ENCODE measurements at places on chromosomes 3 and 15. TPM values are rescaled to one million over a fixed set of nuclear protein-coding genes. Genes with fewer than 3 reads are reported as not detected.

- no peak for DNase-seq
These were observed 30.1 kb upstream of the NANOGP8 start for GRCh38 chr15:35115155-35115725.

- no peak for DNase-seq
These were observed 20.0 kb downstream of the CBLB start for GRCh38 chr3:105848821-105849220.

GRCh38 chr15:43243020-43243645 lies 22.3 kb upstream of the EPB42 start:
- DNase-seq: no peak

DNA sequence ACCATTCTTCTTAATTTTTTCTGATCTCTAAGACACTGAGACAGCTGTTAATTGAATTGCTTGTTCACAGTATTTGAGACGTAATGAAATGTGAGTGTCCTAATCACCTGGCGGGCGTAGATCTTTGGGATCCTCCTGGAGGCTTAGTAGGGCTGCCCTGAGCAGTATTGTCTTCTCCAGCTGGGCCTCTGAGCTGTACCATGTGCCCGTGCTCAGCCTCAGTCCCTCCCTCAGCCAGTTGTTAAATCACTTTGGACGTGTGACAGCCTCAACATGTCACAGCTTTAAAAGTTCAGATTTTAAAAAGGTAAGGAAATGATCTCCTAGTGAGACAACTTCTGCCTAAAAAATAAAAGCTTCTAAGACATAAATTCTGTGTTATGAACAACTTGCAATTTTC lies 35.5 kb downstream of the IGF1R start:
- no peak for DNase-seq

GRCh38 chr15:89395461-89395871 lies 60.8 kb upstream of the POLG start:
- DNase-seq: no peak

DNA sequence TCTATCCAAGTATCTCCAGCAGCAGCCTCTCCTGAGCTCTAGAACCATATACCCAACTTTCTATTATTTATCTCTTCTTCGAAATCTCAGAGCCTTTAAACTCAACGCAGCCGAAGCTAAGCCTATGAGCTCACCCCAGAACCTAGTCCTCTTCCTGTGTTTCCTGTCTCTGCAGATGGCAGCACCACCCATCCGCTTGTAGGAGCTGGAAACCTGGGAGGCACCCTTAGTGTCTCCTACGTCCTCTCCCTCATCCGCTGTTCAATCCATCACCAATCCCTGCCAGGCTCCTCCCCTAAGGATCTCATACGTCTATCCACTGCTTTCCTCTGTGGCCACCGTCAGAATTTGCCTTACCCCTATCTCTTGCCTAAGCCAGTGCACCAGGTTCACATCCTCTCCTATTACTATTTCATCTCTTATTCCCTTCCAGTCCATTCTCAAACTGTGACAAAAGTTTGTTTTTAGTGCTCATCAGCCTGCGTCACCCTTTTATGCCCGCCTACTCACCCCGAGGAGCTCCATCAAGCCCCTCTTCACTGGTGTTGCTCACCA lies 9.6 kb downstream of the VGLL4 start:
- DNase-seq: no peak

DNA sequence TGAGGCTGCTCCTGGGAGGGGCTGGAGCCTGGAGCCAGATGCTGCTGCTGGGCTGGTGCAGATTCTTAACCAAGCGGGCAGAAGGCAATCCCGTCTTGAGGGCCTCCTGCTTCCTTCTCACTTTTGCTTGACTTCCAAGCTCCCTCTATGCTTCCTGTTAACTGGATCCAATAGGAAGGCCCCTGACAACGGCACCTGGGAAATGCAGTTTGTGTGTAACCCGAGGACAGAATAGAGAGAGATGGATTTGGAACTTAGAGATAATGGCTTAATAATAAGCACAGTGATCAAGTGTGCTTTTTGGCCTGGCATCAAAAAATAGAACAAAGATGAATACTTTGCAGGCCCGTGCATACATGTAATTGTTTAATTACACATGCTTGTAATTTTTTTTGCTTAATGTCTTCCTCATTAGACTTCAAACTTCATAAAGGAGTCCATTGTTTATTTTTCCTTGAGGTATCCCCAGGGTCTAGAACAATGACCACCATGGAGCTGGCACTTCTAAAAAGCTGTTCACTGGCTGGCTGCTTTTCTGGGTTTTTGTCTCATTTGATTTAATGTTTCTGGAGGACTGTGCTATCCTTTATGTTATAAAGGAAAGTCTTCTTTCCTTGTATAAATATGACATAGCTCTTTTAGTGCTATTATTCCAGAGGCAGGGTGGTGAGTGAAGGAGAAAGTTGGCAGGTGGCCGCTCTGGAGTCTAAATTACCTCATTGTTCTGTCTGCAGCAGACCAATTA lies 63.3 kb upstream of the MITF start:
- DNase-seq: no peak

- DNase-seq: no peak
These were observed 52.9 kb downstream of the KLF13 start for GRCh38 chr15:31379577-31379976.

GRCh38 chr3:83500422-83500821 lies 1458.4 kb upstream of the CADM2 start:
- no peak for DNase-seq

DNA sequence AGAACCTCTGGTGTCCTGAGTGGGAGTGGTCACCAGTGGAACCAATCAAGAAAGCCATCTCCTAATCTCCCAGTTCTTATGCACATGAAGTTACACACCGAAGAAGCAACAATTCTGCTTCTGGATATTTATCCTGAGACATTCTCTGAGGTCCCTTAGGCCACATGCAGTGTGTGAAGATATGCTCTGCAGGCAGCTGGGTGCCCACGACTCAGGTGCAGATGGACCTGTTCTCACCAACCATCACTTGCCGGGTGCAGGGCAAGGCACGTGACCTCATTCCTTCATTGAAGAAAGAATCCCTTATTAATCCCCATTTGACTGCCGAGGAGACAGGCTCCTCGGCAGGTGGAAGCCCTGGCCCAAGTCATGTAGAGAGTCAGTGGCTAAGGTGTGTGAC lies 79.8 kb downstream of the WNT7A start:
- DNase-seq: no peak

GRCh38 chr3:194285024-194285849 lies 65.9 kb downstream of the CPN2 start:
- DNase-seq: no peak

DNA sequence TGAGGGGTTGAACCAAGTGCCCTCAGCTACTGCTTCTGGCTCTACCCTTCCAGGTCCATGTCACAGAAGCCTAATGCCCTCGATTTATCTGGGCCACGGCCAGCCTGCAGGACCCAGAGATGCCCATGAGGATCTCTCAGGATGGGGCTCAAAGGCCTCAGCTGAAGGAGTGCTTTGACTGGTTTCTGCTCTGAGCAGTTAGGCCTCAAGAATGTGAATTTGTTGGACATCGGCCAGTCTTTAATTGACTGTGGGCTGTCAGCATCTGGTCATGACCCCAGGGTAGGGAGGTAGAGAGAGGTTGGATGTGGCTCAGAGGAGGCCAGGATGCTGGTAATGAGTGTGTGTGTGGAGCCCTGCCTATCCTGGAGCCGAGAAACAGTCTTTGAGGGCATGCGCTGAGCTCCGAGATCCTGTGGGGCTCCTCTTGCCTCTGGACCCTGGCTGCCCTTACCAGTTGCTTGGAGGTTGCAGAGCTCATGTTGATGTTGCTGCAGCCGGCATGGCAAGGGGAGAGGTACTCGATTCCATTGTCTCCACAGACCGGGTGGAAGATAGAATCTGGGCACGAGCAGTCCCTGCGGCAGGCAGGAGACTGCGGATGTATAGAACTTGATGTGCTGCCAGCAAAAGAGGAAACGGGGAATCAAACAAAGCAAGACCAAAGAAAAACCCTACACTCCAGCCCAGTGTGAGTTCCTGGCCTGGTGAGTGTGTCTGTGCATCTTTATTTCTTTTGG lies 49.1 kb upstream of the RAB6B start:
- no peak for DNase-seq

GRCh38 chr3:32373844-32374243 lies 17.8 kb upstream of the CMTM7 start:
- DNase-seq: no peak

- no peak for DNase-seq
These were observed 71.1 kb downstream of the DNAJB8 start for GRCh38 chr3:128395500-128396162.

DNA sequence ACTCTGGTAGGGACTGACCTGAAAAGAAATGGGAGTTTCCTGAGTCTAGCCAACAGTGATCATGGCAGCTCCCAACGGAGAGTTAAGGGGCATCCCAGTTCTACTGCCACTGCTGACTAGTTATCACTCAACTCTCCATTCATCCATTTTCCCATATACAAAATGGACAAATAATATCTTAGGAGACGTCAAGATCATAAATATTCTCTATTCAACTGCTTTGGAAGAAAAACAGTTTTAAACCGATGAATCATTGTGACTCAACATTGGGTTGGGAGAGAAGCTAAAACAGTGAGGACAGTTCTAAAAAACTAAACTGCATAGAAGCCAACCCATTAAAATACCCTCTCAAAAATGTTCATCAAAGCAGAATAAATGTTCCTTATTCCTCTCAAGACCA lies 57.6 kb upstream of the CHRM5 start:
- no peak for DNase-seq

DNA sequence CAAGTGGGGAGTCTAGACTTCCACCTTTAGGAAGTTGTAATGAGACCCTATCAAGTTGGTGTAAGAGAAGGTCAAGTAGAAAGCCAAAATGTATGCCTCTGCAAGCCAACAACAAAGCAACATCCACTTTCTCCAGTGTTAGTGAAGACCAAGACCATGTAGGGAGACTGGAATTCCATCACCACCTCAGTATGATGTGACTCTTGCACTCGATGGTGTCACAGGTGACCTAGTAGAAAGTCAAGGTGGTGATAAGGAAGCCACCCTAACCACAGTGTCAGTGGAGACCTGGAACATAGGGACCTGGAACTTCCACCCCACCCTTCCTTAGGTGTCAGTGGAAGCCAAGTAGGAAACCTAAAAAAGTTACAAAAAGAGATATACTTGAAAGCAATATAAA lies 278.1 kb upstream of the KCNMB2 start:
- no peak for DNase-seq

DNA sequence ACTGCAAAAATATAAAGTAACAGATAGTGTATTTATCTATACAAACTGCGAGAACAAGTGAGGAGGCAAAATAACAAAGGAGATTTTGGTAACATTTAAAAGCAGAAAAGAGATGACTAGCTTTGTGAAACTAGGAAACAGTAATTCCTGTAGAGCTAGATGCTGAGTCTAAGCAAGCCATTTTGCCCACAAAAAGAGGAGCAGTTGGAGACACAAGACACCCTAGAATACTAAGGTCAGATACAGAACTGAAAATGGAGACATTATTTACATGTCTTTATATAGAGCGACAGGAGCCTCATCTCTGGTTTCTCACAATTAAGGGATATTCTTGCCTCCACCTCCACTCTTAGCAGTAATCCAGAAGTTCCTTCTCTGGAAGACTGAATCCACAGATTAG lies 732.4 kb upstream of the GBE1 start:
- DNase-seq: no peak

GRCh38 chr3:177320765-177321247 lies 123.5 kb upstream of the TBL1XR1 start:
- no peak for DNase-seq

DNA sequence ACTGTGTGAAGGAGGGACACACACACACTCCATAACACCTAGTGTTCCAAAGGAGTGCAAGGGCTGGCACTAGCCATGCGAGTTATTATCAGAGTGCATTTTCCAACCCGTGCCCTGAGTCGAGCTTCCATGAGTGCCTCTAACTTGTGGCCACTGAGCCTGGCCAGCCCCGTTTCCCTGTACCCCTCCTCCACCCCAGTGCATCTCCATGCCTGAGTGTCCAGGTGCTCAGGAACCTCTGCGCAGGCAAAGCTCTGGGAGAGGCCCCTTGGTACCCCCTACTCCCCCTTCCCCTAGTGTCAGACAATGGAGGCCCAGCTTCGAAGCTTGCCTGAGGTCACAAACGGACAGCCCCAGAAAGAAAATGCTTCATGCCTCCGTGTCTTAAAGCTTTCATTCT lies 45.2 kb upstream of the HES1 start:
- no peak for DNase-seq

DNA sequence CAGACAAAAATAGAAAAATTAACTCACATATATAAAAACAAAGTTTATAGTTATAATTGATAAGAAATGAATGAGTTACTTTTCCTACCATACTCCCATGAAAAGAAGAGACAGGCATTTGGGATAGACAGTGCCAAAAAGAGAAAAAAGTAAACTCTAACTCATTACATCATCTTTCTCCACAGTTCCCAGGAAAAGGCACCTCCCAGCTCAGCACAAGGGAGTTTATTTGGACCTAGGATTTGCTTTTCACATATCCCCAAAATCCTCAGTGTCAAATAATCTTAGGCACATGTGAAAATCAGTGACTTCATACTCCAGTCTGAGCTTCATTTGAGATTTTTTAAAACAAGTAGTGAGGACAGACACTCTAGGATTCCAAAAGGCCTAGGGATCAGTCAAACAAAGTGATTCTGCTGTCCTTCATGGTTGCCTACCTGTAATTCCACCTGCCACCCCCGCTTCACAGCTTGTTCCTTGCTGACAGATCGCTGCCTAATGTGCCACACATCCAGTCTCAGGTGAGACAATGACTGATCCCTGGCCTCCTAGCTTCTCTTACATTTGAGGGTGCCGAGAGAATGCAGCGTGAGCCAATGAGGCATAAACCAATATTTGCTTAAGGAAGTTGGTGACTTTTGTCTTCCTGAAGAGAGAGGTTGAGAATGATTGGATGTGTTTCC lies 573.7 kb downstream of the TBL1XR1 start:
- no peak for DNase-seq

GRCh38 chr15:56631765-56632164 lies 101.5 kb downstream of the ZNF280D start:
- DNase-seq: no peak

GRCh38 chr3:45536316-45536715 lies 58.2 kb upstream of the LIMD1 start:
- no peak for DNase-seq

The P2RY14 gene
- total RNA-seq: 1.2 TPM

The FBXW12 gene
- not detected for total RNA-seq

The USP19 gene
- 63.3 TPM for total RNA-seq

The CORO2B gene
- total RNA-seq: 0.70 TPM

The ISY1 gene
- total RNA-seq: 24.9 TPM

The MYO5C gene
- 52.8 TPM for total RNA-seq

The SPTBN5 gene
- 0.27 TPM for total RNA-seq

The TIMMDC1 gene
- total RNA-seq: 44.0 TPM

The GOLGA8J gene
- total RNA-seq: not detected

The GUCA1C gene
- not detected for total RNA-seq

The ITIH3 gene
- total RNA-seq: not detected

The KIF23 gene
- 2.9 TPM for total RNA-seq

The PARP15 gene
- 109 TPM for total RNA-seq

The MEIS2 gene
- total RNA-seq: 40.4 TPM

The LEKR1 gene
- 0.94 TPM for total RNA-seq

The FSD2 gene
- total RNA-seq: not detected

The TGM5 gene
- not detected for total RNA-seq

The PLOD2 gene
- total RNA-seq: 78.8 TPM

The ABHD6 gene
- total RNA-seq: 9.1 TPM

The ITIH1 gene
- total RNA-seq: not detected

The C3orf49 gene
- not detected for total RNA-seq

The ANKUB1 gene
- not detected for total RNA-seq

Data from Peyer's patch (tissue), 4 donors.